ENCODE measurements at places on chromosomes 2 and 18. TPM values are rescaled to one million over a fixed set of nuclear protein-coding genes. Genes with fewer than 3 reads are reported as not detected.

- DNase-seq: no peak
Observed at GRCh38 chr2:158837645-158838044, 42.5 kb downstream of the DAPL1 start.

DNA sequence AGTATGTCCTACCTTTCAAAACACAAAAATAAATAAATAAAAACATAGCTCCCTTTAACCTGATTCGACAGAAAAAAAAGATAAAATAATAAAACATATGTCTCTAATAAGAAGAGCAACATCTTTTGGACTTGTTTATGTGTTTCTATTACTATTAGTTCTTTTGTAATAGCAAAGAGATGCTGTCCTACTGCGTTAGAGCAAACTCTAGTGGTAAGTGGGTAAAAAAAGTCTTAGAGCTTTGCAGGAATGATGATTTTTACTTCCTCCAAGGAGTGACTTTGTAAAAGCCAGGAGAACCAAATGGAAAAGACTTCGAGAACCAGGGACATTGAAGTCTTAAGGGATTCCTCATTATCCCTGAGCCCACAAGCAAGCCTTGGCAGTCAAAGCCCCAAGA lies 450.1 kb downstream of the METTL4 start:
- no peak for DNase-seq

Gene GAL3ST2
- not detected for total RNA-seq

- DNase-seq: no peak
Observed at GRCh38 chr2:7887441-7887840, 794.4 kb upstream of the ID2 start.

Gene MARCHF7
- total RNA-seq: 104 TPM

Gene ASTL
- not detected for total RNA-seq

Gene PLB1
- total RNA-seq: 1.9 TPM

Gene SGPP2
- 0.20 TPM for total RNA-seq

Gene LGALSL
- 12.4 TPM for total RNA-seq

Gene MEP1B
- total RNA-seq: not detected

- no peak for DNase-seq
Observed at GRCh38 chr2:42550870-42551269, 17.6 kb upstream of the MTA3 start.

Gene FAM237A
- total RNA-seq: not detected
